Cortex of kidney (tissue), 1 donor: ENCODE measurements at places on chromosomes 7 and 10.

GRCh38 chr10:81978238-81978637 lies 103.2 kb downstream of the NRG3 start:
- no peak for DNase-seq

GRCh38 chr7:142703655-142704305 lies 45.5 kb upstream of the PRSS1 start:
- no peak for DNase-seq

GRCh38 chr10:62759599-62760175 lies 44.8 kb upstream of the ADO start:
- no peak for DNase-seq

GRCh38 chr7:18086165-18087025 lies 58.7 kb upstream of the PRPS1L1 start:
- no peak for DNase-seq

DNA sequence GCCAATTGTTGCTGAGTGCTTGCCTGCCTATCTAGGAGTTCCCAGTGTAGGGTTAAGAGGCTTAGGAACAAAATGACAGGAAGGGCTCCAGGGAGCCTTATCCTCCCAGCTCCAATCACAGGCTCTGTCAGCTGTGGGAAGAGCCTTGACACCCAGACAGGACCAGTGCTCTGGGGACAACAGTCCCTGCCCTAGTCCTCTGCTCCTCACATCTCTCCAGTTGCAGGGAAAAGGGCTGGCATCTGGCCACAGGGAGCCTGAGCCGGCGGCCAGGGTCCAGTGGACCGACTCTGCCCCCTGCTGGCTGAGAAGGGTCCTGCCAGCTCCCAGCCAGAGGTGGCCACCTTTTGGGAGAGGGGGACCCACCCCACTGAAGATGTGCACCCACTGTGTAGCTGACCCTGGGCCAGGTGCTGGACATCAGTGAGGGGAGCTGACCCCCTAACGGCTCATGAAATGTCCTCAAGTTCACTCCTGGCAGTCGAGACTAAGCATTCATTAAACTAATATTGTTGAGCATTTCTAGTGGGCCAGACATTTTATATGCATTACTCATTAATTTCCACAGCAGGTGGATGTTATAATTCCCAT lies 17.6 kb downstream of the DNAJB12 start:
- DNase-seq: no peak

GRCh38 chr7:91915401-91916050 lies 25.1 kb upstream of the AKAP9 start:
- DNase-seq: no peak

- no peak for DNase-seq
Observed at GRCh38 chr7:151020231-151020630, 4.1 kb downstream of the ATG9B start.

DNA sequence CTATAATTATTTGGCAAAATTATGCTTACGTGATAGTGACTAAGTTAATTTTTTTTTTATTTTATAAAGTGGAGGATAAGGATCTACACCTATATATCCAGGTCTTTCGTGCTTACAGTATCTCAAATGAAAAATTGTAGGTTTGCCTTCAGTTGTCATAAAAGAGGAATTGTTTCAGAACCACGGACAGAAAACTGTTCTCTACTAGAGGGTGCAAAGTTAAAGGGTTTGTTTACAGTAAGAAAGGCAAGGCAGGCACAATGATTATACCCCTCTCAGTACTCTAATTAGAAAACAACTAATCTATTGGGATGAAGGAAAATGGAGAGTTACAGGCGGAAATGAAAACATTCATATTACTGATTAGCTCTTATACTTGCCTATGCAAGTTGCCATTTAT lies 1.5 kb downstream of the PCLO start:
- no peak for DNase-seq

GRCh38 chr10:19412531-19412930 lies 363.9 kb downstream of the MALRD1 start:
- no peak for DNase-seq

GRCh38 chr7:137231167-137231566 lies 112.4 kb downstream of the PTN start:
- DNase-seq: no peak

DNA sequence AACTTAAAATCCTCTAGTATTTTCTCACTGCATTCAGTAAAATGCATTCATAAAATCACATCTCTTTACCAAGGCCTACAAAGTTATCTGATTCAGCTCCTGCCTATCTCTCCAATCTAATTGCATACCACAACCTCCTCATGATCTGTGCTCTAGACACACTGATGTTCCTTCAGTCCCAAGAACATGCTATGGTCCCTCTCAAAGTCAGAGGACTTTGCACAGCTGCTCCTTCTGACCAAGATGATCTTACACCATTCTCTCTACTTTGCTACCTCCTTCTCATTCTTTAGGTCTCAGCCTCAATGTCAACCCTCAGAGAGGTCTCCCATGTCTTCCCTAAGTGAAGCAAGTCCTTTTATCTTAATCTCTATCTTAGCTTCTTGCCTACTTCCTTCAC lies 45.5 kb downstream of the CAV1 start:
- no peak for DNase-seq

DNA sequence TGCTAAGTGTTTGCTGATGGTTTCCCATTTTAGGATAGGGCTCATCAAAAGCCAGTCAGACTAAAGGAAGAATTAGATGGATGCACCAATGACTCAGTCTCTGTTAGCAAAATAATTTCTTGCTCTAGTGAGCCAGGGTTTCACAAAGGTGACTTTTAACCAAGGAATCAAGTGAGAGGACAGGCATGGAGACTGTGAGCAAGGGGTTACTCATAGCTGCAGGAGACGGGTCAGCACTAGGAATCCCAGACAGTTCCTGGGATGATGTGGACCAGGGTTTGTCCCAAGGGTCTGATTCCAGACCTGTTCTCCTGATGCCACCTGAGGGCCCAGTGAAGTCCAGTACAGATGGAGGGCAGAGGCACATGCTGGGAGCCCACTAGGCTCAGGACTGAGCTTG lies 138.1 kb downstream of the NOC3L start:
- no peak for DNase-seq

GRCh38 chr7:104231054-104232046 lies 23.5 kb upstream of the ORC5 start:
- DNase-seq: no peak

GRCh38 chr7:8263048-8263447 lies 1.1 kb upstream of the ICA1 start:
- DNase-seq: no peak

DNA sequence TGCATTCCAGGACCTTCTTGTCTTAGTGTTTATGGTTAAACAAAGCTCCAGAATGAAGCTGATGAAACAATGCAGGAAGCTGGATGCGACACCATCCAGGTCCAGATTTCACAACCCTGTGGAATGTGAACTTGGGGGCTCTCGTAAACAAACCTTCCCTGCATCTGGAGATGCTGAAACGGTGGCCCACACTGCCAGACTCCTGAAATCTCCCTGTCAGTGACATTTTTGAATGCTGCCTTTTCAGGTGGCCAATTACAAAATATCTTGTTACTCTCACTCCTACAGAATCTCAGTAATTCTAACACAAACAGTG lies 18.8 kb downstream of the VIPR2 start:
- DNase-seq: no peak

- no peak for DNase-seq
Observed at GRCh38 chr10:77925795-77926565, 575 bp downstream of the DLG5 start.

DNA sequence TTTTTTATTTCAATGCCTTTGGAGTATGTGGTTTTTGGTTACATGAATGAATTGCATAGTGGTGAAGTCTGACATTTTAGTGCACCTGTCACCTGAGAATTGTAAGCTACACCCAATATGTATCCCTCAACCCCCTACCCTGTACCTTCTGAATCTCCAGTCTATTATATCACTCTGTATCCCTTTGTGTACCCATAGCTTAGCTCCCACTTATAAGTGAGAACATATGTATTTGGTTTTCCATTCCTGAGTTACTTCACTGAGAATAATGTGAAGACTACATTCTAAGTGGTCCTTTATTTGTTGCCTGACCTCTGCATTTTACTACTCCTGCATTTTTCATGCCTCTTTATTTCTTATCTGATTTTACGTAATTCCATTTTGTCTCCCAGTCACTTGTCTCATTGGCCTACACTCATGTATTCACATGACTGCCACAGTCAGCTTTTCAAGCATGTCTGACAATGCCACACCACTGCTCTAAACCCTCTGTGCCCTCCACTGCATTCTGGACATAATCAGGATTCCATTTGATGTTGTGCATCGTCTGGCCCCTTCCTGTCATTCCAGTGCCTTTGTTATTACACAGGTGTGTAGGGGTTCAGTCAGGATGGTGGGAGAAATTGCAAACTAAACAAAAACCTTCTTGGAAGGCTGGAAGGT lies 1325.5 kb downstream of the XPNPEP1 start:
- DNase-seq: no peak

- DNase-seq: no peak
Observed at GRCh38 chr7:32587411-32587948, 92.2 kb downstream of the AVL9 start.

- DNase-seq: no peak
Observed at GRCh38 chr10:46520381-46520780, 36.1 kb downstream of the GPRIN2 start.

- DNase-seq: no peak
Observed at GRCh38 chr7:128774921-128775320, 673 bp downstream of the OPN1SW start.

GRCh38 chr7:47405286-47405904 lies 176.5 kb downstream of the TNS3 start:
- DNase-seq: no peak

GRCh38 chr10:43377424-43377883 lies 6.0 kb downstream of the FXYD4 start:
- DNase-seq: no peak

GRCh38 chr10:4656576-4657194 lies 169.3 kb upstream of the AKR1E2 start:
- no peak for DNase-seq

DNA sequence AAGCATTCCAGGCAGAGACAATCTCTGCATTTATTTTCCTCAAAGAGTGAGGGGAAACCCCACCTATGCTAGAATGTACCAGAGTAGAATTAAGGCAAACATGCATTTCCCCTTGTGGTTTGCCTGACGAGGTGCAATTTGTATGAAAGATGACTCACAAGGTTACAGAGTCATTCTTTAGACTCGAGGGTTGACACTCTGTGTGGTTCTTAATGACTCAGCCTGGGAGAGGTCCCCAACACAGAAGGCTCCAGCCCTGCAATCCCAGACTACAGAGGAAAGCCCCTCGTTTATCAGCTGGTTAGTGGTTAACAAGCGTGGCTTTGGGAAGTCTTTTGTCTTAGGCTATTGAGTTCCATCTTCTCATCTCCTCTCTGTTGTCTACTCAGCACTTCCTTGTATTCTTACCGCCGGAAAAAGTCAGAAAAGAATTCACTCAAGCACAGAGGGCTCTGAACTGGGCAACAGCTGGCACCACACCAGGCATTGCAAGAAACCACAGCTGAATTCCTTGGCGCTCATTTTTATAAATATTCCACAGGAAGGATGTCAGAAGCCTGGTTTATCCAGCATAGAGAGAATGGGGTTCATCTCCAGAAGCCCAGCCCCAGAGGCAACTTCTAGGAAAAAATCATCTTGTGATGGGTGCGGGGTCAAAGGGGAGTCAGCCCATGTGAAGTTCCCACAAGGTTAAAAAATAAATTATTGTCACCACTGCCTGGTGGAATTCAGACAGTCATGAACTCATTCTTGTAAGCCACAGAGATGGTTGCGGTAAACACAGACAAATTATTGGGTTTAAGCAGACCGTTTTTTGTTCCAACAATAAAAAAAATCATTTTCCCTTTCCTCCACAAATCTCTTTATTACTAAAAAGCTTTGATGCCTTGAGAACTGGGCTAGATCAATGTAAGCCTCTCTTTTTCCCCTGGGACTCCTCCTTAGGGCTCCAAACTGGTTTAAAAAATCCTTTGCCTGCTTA lies 24.5 kb upstream of the SVIL start:
- no peak for DNase-seq

GRCh38 chr10:101380353-101381017 lies 26.5 kb downstream of the BTRC start:
- no peak for DNase-seq

DNA sequence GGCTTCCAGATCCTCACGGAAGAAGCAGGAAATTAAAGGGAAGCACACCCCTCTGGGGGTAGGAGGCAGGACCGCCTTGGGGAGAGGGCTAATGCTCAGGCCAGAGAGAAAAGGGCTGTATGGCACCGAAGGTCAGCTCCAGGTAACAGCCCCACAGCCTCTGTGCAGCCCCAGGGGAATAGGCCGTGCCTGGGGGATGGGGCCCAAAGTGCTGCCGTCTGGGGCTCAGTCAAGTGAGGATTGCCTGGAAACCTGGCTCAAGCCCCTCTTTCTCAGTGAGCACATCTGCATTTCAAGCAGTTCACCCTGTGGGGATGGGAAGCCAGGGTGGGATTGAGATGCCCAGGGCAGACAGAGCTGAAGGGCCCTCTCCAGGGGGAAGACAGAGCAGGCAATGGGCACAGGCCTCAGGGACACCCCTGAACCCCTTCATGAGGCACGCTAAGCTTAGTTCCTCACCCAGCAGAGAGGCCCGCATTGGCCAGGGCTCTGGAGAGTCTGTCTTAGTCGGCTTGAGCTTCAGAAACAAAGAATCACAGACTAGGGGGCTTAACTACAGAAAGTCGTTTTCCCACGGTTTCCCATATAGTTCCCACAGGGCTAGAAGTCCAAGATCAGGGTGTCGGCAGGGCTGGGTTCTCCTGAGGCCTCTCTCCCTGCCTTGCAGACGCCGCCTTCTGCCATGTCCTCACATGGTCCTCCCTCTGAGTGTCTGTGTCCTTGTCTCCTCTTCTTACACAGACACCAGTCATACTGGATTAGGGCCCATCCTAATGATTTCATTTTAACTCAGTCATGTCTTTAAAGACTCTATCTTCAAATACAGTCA lies 118.2 kb downstream of the PTPN20 start:
- DNase-seq: no peak

DNA sequence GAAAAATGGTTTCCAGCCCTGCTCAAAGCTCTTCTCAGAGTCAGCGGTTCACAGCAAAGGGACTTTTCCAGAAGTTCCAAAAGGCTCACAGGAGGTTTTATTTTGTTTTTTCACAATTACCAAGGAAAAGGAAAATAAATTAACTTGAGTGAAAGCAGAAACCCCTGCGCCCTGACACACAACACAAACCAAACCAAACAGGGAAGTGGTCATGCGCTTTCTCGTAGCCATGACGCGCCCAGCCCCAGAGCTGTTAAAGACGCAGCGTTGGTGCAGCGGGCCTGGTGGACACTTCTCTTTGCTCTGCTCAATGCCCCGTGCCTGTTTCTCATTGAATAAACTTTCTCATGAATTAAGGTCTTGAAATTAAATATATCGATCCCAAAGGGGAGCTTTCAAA lies 134.4 kb upstream of the LYZL2 start:
- DNase-seq: no peak

- DNase-seq: no peak
Observed at GRCh38 chr10:75951627-75952026, 520.2 kb downstream of the LRMDA start.

- no peak for DNase-seq
Observed at GRCh38 chr7:1931256-1931950, 261.3 kb downstream of the ELFN1 start.

- peak; percentile 94 for DNase-seq
Observed at GRCh38 chr10:132537684-132538001, at the start of gene INPP5A. TSS of gene INPP5A (plus strand) at chr10:132537787. CDS start at chr10:132538097, 310 bp downstream.
